ENCODE measurements at places on chromosomes 6 and 20.
A peak's percentile ranks its signal among the peaks of the same experiment; 100 is the strongest.

DNA sequence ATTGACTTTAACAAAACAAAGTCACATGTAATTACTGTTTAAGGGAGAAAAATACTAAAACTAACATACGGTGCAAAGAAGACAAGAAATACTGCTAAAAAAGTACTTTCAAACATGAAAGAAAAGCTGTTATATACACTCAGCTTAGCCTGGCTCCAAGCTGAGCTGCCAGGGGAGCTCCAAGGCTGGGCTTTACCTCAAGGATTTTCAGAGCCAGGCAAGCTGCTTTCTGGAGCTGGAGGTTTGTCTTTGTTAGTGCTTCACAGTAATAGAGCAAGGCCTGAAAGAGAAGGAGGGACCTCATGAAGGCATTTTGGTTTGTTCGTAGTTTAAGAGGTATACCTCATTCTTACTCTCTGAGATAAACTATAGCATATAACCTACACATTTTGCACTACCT is 19.6 kb upstream of the ARMH2 start:
- DNase-seq: no peak

GRCh38 chr6:91802431-91802830 is 1215.6 kb upstream of the MAP3K7 start:
- no peak for DNase-seq

DNA sequence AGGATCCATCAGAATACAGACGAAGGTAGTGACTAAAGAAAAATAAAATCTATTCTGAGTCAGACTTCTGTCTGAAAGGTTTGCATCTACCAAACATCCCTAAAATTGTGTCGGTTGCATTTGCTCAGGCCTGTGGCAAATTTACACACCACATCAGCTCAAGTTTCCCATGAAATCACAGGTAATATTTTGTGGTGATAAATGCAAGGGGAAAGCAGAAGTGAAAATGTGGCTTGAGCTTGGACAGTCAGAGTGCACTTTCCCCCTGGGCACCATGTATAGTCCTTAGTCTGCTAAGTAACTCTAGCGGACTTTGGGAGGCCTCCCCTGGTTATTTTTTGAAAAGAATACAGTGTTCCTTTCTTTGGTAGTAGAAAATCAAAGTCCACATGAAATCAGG is 159.1 kb downstream of the PKHD1 start:
- no peak for DNase-seq

GRCh38 chr6:38876475-38876874 is 161.4 kb downstream of the DNAH8 start:
- peak; percentile 2 for DNase-seq

- no peak for DNase-seq
These were observed 24.1 kb downstream of the CFAP61 start for GRCh38 chr20:20076297-20077065.
